ENCODE measurements at places on chromosomes 2 and 18. TPM values are rescaled to one million over a fixed set of nuclear protein-coding genes. Genes with fewer than 3 reads are reported as not detected.

RHBDD1 gene
- 8.7 TPM for total RNA-seq

STPG4 gene
- total RNA-seq: not detected

DOCK10 gene
- total RNA-seq: 23.3 TPM

CCL20 gene
- total RNA-seq: 6.9 TPM

ZNF804A gene
- not detected for total RNA-seq

PRR30 gene
- not detected for total RNA-seq

UGT1A10 gene
- 0.11 TPM for total RNA-seq

DHX57 gene
- 21.0 TPM for total RNA-seq

ADD2 gene
- total RNA-seq: 25.0 TPM

All from A549 treated with AZD2906 at 1 μM for 4 hours (cell line).